ENCODE measurements at places on chromosomes 1 and 21. TPM values are rescaled to one million over a fixed set of nuclear protein-coding genes. Genes with fewer than 3 reads are reported as not detected.

Gene DNAJC28
- total RNA-seq = 10.0 TPM

Gene C8B
- not detected for total RNA-seq

Gene CHI3L1
- 18.5 TPM for total RNA-seq

Gene C1orf74
- total RNA-seq = 2.5 TPM

Gene PTPRU
- total RNA-seq = 66.8 TPM

Gene SPRR2E
- not detected for total RNA-seq

Gene LIPI
- total RNA-seq = not detected

Gene LORICRIN
- total RNA-seq = not detected

Gene EVA1C
- total RNA-seq = 23.0 TPM

Gene OR2T12
- total RNA-seq = not detected

Gene SMPDL3B
- total RNA-seq = 1.5 TPM

Gene SMYD3
- total RNA-seq = 45.2 TPM

Gene GSTM4
- total RNA-seq = 59.8 TPM

Gene REN
- total RNA-seq = not detected

Gene TRIM58
- total RNA-seq = 2.8 TPM

Gene LCE3E
- total RNA-seq = not detected

Data from dorsolateral prefrontal cortex (tissue), 122 donors.